ENCODE measurements at places on chromosomes 3 and 15. TPM values are rescaled to one million over a fixed set of nuclear protein-coding genes. Genes with fewer than 3 reads are reported as not detected.
A peak's percentile ranks its signal among the peaks of the same experiment; 100 is the strongest.

DNA sequence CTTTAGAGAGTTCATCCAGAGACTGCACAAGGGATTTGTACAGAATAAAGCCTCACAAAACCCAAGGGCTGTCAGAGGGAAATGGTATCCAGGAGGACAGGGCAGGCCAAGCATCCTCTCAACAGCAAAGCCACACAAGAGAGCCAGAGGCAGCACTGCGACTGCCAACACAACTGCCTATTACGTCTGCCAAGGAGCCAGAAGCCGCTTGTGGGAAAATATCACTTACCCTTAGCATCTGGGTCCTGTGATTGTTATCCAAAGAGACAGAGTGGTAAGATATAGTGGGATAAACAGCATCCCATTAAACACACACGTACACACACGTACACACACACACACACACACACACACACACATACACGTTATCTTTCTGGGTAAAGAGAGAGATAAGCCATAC, 618.3 kb upstream of the AGTR1 start:
- DNase-seq: peak; percentile 19

DNA sequence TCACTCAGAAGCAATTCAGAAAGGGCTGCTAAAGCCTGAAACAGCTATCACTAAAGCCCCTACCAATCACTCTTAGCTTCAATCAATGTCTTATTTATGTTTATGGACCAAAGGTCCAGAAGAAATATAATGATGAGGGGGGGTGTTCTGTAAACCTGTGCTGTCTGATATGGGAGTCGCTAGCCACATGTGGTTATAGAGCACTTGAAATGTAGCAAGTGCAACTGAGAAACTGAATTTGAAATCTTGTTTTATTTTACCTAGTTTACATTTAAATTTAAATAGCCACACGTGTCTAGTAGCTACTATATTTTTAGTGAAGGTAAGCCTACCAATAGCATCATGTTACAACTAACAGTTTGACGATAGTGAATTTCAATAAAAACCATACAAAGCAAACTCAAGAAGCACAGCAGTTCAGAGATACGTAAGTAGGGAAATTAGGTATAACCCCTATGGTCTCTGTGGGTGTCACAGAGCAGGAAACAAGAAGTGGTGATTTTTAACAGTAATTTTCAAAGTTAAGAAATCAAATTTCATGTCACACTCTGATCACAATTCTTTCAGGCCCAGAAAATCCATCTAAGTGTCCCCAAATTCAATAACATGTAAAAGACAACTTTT, 3.6 kb downstream of the POU1F1 start:
- DNase-seq: no peak

- no peak for DNase-seq
These were observed 56.1 kb downstream of the SLCO3A1 start for GRCh38 chr15:91909574-91909973.

DNA sequence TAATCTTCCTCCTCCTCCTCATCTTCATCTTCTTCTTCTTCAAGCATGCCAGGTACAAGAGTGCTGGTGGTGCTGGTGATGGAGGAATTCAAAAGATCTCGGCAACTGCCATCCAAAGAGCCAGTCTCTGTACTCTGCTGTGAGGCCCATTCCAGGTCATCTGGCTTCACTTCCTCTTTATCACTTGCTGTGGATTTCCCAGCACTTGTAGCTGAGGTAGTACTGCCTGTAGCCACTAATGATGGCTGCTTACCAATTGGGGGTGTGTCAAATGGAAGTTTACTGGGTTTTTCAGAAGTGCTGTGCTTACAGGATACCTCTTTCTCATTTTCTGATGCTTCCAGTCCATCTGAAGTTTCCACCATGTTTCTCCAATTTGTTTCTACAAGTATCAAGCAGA, 28.8 kb upstream of the SHC4 start:
- DNase-seq: no peak

GRCh38 chr3:188205992-188206416, 52.0 kb downstream of the LPP start:
- no peak for DNase-seq

DNA sequence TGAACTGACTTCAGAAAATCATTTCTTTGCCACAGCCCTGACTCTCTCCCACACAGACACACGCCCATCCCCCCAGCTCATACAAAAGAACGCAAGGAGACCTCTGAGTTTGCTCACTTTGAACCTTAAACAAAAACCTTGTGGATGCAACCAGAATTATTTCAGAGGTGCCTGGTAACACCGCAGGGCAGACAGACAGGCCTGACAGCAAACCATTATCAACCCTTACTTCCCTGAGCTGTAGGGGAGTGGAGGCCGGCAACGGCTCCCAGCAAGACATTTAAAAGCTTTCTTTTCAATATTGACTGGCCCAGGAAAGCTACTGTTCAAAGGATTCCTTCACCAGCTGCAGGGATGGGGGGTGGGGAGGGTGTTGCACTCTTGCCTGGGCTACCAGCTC, 2.0 kb upstream of the EFCC1 start:
- DNase-seq: no peak

Gene SPPL2A
- polyA plus RNA-seq: 49.6 TPM
